Uterus (tissue), 4 donors: ENCODE measurements at places on chromosomes 3 and 15. TPM values are rescaled to one million over a fixed set of nuclear protein-coding genes. Genes with fewer than 3 reads are reported as not detected.
A peak's percentile ranks its signal among the peaks of the same experiment; 100 is the strongest.

DNA sequence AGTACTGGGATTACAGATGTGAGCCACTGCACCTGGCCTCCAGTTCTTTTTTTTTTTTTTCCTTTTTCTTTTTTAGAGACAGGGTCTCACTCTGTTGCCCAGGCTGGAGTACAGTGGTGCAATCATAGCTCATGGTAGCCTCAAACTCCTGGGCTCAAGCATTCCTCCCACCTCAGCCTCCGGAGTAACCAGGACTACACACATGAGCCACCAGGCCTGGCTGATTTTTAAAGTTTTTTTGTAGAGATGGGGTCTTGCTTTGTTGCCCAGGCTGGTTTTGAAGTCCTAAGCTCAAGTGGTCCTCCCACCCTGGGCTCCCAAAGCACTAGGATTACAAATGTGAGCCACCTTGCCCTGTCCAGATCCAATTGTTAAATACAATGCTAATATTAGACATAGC is 13.6 kb upstream of the ULK3 start:
- DNase-seq, result no peak
- H3K4me3 ChIP-seq, result no peak overlapping the region
- no peaks in the 10 kb centered on the region for H3K36me3 ChIP-seq
- H3K4me1 ChIP-seq, result no peaks in the 10 kb centered on the region
- H3K27ac ChIP-seq, result no peak overlapping the region
- H3K27me3 ChIP-seq, result no peaks in the 10 kb centered on the region

The REC114 gene
- not detected for total RNA-seq

The EXD1 gene
- not detected for total RNA-seq

- no peaks in the 10 kb centered on the region for H3K36me3 ChIP-seq
- no peaks in the 10 kb centered on the region for H3K4me1 ChIP-seq
- DNase-seq, result peak; percentile 25
- H3K27me3 ChIP-seq, result no peaks in the 10 kb centered on the region
Observed at GRCh38 chr3:57696801-57697321, 4.0 kb upstream of the DENND6A start.

DNA sequence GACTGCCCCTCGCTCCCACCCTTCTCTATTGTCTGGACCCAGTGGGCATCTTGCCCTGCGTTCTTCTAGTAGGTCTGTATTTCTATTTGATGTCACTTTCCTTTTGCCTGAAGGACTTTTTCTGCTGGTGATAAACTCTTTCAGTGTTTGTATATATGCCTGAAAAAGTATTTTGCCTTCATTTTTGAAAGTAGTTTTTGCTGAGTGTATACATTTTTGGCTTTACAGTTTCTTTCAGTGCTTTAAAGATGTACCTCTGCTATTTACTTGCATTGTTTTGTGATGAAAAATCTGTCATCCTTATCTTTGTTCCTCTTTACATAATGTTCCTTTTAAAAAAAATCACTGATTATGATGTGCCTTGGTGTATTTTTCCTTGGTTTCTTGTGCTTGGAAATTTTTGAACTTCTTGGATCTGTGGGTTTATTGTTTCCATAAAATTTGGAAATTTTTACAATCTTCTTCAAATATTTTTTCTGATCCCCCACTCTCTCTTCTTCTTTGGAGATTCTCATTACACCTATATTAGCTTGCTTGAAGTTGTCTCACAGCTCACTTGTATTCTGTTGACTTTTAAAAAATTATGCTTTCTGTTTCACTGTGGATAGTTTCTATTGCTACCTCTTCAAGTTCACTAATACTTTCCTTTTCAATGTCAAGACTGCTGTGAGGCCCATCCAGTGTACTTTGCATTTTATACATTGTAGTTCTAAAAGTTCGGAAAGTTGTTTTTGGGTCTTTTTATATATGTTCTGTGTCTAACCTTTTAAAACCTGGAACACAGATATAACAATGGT is 67.8 kb downstream of the RGMA start:
- H3K4me3 ChIP-seq, result no peak overlapping the region
- no peaks in the 10 kb centered on the region for H3K4me1 ChIP-seq
- DNase-seq, result no peak
- no peaks in the 10 kb centered on the region for H3K36me3 ChIP-seq
- no peaks in the 10 kb centered on the region for H3K27me3 ChIP-seq

The SKOR1 gene
- total RNA-seq, result 0.77 TPM

GRCh38 chr3:160981217-160981938 is 123.8 kb downstream of the B3GALNT1 start:
- H3K27ac ChIP-seq, result no peak overlapping the region
- no peak overlapping the region for H3K4me3 ChIP-seq
- H3K4me1 ChIP-seq, result no peaks in the 10 kb centered on the region
- no peaks in the 10 kb centered on the region for H3K27me3 ChIP-seq
- no peak for DNase-seq
- no peaks in the 10 kb centered on the region for H3K36me3 ChIP-seq

DNA sequence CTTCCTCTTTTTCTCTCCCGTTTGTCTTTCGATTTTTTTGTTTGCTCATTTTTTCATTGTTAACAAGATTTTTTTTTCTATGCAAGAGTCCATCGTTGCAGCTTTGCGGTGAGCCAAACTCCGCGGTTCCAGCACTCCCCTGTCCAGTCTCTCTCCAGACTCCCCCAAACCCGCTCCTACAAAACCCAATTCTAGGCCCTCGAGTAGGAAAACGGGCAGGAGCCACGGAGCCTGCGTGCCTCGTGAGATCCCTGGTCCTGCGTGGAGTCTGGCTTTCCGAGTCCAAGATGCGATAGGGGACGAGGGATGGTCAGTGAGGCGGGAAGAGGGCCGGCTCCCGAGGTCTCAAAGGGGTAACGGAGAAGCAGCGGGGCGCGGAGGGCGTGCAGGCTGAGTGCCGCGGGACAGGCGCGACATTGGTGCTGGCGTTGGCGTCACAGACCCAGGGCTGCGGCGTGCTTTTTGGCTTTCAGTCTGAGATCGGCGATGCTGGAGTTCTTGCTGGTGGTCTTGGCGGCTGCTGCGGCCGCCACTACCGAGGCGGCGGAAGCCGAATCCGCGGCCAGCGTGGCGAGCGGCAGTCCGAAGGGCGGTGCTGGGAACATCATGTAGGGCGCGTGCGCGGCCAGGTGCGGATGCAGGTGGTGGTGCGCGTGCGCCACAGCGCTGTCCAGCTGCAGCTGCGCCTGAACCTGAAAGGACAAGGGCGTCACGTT is 8.5 kb downstream of the SHOX2 start:
- H3K27me3 ChIP-seq, result peaks cover 44% of the 10 kb centered on the region
- no peaks in the 10 kb centered on the region for H3K36me3 ChIP-seq
- no peak overlapping the region for H3K4me3 ChIP-seq
- H3K4me1 ChIP-seq, result no peaks in the 10 kb centered on the region
- DNase-seq, result no peak

GRCh38 chr3:64555351-64555750 is 132.4 kb downstream of the ADAMTS9 start:
- H3K4me1 ChIP-seq, result no peaks in the 10 kb centered on the region
- no peak for DNase-seq
- no peaks in the 10 kb centered on the region for H3K36me3 ChIP-seq
- no peaks in the 10 kb centered on the region for H3K27me3 ChIP-seq
- H3K27ac ChIP-seq, result no peak overlapping the region
